ENCODE measurements at places on chromosomes 7 and 10.
A peak's percentile ranks its signal among the peaks of the same experiment; 100 is the strongest.

- no peak for DNase-seq
These were observed 125.8 kb upstream of the NANOS1 start for GRCh38 chr10:118903691-118904090.

DNA sequence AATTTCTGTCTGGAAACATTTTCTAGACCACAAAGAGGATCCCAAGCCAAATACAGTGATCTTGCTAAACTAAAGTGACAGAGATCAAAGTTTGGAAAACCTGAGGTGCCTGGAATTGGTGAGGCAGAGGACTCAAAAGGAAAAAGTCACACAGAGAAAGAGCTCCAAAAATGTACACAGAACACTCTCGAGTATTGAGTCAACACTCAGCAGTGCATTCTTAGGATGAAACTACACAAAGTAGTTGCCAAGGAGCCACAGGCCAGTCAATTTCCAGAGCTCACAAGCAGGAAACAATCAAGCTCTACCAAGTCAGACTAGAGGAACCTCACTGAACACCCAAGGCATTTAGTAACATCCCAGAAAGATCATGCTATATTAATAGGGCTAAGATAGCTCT is 61.3 kb downstream of the MICU1 start:
- peak; percentile 35 for DNase-seq

GRCh38 chr10:19785366-19785765 is 30.9 kb upstream of the PLXDC2 start:
- no peak for DNase-seq

- no peak for DNase-seq
These were observed 5.4 kb upstream of the YWHAG start for GRCh38 chr7:76364198-76364584.

DNA sequence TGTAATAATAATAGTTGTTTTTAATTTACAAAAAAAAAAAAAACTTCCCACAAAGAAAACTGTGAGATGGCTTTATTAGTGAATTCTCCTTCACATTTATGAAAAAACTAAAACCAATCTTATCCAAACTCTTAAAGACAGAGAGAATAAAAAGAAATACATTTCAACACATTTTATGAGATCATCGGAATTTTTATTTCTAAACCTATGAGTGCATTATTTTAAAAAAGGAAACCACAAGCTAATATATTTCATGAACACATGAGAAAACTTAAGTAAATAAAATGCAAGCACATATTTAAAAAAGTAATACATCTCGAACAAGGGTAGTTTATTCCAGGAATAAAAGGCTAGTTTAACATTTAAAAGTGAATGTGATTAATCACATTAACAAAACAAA is 31.5 kb downstream of the C7orf25 start:
- no peak for DNase-seq

- DNase-seq = no peak
These were observed 7.9 kb downstream of the PANK1 start for GRCh38 chr10:89637113-89637512.

- no peak for DNase-seq
These were observed 225.3 kb upstream of the PRSS1 start for GRCh38 chr7:142523821-142524460.

DNA sequence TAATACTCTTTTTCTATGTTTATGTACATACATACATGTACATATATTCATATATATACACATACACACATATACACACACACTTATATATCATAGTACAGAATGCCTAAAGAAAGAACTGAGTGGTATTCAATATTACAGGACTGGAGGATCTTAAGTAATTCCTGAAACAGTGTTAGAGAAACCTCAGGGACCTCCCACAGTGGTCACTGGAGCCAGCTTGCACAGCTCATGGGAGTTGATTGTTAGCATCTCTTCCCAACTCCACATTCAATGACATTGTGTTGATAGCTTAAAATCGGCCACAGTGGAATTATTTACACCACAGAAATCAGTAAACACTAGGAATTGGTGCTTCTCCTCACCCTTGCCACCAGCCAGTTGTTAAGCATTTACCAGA is 6.0 kb downstream of the LRRC17 start:
- DNase-seq = no peak

GRCh38 chr7:47743965-47744591 is 162.2 kb upstream of the TNS3 start:
- DNase-seq = no peak

DNA sequence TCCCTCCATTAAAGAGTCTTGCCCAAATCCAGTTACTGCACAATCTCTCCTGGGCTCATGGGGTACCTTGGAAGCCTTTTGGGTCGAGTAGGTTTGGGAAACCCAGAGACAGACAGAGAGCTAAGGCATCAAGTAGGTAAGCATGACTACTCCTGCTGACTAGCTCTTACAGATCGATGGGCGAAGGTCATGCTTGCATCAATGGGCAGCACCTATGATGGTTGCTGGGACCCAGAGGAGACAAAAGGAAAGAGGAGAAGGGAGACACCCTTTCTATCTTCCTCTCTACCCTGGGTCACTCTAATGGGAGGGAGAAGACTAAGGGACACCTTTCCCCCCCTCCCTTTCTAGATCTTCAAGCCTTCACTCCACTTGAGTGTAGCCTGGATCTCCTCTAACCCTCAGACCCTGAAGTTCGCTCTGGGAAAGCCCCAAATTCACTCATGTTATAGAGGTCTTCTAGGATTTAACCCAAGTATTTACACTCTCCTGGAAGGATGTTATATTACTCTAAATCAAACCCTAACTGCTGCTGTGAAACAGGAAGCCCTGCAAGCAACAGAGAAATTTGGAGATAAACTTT is 31.6 kb upstream of the ZNF746 start:
- DNase-seq = no peak

- DNase-seq = no peak
These were observed at the start of gene TAS2R60 for GRCh38 chr7:143443153-143443552. TSS of gene TAS2R60 (plus strand) at chr7:143443453. CDS start at chr7:143443453, 0 bp downstream.

DNA sequence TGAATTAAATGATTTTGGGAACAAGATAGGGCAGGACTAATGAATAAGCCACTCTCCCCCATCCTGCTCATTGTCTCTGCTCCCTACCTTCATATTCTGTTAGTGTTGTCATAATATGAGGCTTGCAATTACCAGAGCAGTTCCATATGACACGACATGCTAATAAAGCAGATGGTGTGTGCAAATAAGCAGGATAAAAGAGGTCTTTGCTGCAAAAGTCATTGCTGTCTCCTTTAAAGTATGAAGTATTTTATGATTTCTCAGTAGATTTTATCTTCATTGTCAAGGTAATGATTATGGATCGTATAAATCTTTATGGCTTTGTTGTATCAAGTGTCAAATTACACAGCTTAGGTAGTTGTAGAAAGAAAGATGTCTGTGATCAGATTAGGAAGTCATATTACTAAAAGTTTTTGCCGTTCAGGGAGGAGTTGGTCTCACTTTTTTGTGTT is 114.8 kb downstream of the SDK1 start:
- no peak for DNase-seq

DNA sequence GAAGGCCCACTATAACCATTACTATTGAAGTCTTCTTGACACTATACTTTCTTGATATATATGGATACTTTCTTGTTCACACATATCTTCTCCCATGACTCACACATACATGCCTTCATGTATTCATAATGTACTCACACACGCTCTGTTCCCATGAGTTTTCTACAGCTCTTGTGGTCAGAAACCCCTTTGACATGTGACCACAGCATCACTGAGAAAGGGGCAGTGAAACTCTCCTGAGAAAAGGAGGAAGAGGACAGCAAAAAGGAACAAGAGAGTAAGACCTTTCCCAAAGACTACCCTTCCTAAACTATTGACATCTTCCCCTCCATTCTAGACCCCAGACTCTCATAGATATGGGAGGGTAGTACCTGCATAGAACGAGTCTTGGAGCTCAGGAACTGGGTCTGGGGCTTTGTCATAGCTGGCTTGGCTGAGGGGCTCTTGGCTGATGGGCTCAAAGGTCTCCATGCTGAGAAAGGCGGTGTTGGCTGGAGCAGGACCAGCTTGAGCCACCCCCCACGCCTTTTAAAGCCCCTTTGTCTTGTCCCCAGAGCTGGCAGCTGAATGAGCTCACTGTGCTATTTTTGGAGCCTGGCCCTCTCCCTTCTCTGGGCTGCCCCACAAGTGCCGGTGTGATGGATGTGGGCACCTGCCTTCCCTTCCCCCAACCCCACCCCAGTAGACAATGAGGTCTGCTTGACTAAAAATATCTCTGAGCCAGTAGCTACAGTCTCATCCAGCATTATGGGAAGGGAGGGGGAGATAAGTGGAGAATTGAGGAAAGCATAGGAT is 5.1 kb downstream of the SYNPO2L start:
- no peak for DNase-seq

DNA sequence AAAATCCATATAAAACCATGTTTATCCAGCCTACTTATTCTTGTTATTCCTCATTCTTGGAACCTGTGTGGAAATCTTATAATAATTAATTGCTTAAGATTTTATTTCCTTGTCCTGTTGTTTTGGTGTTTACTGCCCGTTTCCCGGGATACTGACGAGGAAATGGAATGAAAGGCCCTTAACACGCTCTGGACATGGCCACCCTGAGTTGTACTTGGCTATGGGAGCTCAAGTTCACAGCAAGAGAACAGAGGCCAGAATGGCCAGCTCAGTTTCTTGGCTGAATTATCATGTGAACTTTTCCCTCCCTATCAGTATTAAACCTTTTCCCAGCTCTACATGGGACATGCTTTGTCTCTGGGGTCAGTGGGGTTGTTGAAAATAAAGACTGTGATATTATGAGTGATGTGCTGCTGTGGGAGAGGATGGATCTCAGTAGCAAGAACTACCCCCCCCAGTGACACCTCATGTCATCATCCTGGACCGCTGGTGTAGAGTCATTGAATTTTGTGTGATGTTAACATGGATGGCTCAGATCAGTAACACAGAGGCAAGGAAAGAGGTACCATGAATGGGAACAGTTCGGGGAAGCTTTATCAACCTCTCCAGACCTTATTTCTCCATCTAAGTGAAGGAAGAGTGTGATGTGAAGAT is 87.0 kb upstream of the IGFBP3 start:
- no peak for DNase-seq

GRCh38 chr10:110643653-110644597 is at the start of gene RBM20:
TSS of gene RBM20 (plus strand) at chr10:110644336. CDS start at chr10:110644455, 119 bp downstream.
- peak; percentile 24 for DNase-seq

- no peak for DNase-seq
These were observed 2.0 kb upstream of the GTPBP4 start for GRCh38 chr10:986137-986825.

DNA sequence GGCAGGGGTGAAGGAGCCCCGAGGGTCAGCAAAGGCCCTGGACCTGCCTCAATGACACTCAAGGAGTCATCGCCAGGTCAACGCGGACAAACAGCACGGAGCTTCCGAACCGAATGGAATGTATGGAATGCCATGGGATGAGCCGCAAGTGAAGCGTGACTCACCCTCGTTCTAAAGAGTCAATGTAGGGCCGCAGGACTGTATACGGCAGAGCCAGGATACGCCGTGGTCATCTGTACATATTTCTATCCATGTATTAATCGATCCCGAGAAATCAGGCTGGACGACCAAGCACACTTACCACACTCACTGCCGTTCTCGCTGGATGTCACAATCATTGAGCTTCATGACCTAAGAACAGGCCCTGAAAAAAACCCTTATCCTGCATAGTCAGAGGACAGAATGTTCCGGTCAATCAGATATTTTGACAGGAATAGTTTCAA is 4.3 kb downstream of the SNX8 start:
- DNase-seq = no peak

GRCh38 chr7:8128449-8129317 is 133.3 kb downstream of the ICA1 start:
- no peak for DNase-seq

- no peak for DNase-seq
These were observed 29.4 kb upstream of the SLF2 start for GRCh38 chr10:100883312-100883821.

- peak; percentile 28 for DNase-seq
These were observed 15.7 kb upstream of the ZMIZ1 start for GRCh38 chr10:79053081-79053434.

DNA sequence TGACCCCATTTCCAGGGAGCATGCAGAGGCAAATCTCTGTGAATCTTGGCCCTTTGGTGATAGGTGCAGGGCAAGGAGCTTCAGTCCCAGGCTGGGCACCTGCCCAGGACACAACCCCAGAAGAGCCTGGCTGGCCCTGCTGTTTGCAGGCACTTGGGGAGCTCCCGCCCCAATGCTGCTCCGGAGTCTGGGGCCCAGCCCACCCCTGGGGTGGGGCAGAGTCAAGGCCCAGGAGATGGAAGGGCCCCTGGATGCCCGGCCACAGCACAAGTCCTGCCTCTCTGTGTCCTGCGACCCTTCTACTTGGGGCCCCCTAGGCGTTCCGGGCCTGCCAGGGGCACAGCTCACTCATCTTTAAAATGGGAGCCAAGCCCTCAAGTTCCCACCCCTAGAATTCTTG is 24.7 kb downstream of the PDGFA start:
- DNase-seq = no peak

DNA sequence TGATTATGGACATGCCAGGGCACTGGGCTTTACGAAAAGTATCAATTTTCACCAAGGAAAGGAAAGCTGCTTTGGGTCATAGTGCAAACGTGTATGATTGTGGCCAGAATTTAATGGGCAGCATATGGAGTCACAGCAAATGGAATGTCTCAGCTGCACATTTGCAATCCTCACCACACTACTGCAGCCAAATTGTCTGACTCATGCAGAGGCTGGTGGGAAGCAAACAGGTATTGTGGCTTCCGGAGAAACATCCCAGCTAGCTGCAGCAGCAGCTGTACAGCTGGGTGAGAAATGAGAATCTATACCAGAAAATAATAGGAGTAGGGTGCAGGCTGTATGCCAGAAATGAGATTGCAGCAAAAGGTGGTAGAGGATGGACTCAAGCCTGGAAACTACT is 374.7 kb upstream of the VWC2 start:
- DNase-seq = no peak

DNA sequence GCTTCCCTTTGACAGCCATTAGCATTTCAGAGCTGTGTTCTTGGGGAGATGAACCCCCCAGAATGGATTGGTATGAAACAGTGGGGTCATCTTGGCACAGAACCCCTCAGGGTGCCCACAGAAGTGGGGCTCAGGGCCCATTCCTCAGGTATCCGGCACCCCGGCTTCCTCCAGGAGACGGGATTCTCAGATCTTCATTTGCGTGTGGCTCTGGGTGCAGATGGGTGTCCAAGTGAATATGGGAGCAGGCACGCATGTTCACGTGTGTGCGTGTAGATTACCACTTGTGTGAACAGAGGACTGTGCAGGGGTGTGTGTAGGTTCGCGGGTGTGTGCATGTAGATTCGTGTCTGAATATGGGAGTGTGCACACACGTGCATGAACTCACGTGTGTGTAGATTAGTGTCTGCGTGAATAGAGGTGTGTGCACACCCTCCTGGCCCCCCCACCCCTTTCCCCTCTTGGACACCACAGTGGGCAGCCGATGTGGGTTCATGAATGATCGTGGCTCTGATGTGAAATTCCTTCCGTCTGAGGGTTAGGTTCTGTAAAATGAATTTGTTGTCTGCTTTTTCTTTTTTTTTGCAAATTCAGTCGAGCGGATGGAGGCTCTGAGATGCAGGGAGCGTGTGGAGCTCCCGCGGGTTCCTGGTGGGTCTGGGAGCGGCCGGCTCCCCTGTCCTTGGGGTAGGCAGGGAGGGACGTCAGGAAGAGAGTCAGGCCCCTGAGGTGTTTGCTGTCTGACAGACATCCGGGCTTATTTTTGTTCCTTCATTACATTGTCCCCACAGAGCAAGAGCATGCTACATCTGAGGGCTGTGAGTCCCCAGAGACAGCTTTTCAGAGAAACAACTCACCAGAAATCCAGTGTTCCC is 7.4 kb downstream of the ELFN1 start:
- peak; percentile 39 for DNase-seq
